ENCODE measurements at places on chromosomes 5 and 9.

DNA sequence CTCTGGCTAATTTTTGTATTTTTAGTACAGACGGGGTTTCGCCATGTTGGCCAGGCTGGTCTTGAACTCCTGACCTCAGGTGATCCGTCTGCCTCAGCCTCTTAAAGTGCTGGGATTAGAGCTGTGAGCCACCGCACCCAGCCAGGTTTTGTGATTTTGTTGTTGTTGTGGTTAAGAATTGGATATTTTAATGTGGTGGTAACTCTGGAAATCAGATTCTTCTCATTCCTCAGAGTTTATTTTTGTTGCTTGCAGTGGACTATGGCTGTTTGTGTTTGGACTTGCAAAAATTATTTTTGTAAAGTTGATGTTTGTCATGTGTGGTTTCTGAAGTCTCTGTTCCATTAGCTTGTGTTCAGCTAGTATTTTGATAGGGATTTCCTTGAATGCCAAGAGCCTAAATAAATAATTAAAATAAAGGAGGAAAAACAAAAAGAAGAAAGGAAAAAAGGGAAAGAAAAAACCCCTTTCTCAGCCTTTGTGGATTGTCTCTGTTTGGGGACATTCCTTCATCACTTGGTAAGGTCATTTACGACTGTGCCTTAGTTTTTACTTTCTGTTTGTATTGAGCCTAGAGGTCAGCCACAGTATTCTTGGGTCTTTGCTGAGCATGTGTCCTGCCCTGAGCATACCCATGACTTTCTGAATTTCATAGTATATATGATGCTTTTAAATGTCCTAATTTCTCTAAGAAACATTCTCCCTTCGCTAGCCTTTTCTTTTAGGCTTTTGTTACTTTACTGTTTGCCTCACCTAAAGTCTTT is 37.3 kb downstream of the PBX3 start:
- DNase-seq, result no peak

GRCh38 chr9:132670457-132671391 is at the start of gene GTF3C4:
TSS of gene GTF3C4 (plus strand) at chr9:132670464. CDS start at chr9:132670599, 135 bp downstream.
- DNase-seq, result peak; percentile 78

DNA sequence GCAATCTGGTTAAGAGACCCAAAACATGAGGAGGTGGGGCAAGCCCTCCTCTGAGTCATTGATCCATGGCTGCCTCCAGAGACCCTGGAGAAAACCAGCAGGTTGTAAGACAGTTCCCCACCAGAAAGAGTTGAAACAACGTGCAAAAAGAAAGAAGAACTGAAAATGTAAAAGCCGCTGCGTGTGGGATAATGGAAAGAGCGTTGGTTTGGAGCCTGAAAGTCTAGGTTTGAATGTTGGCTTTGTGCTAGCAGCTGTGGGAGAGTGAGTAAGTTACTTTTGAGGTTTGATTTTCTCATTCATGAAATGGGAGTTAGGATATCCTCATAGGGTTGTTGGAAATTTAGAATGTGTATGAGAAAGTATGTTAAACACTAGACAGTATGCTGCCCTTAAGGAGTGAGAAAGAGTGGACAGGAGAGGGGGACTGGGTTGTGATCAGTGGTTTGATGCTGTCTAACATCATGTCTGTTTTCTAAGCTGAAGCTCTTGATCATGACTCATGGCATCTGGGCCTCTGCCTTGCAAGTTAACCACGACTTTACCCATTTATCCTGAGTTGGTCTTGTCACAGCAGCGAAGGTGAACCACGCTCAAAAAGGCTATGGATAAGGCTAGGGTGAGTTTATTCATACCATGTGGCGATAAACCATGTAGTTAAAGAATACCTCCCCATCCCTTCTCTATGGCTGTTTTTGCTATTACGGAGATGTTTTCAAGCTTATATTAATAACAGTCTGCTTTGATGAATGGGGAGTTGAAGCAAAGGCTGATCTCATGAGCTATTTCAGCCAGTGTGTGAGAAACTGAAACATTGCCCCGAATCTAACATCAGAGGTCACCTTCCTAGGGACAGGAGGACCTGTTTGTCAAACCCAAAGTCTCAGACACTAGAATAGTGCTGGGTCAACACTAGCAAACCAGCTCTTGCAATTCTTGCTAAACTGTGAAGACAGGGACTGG is 41.3 kb downstream of the ZNF366 start:
- DNase-seq, result no peak

DNA sequence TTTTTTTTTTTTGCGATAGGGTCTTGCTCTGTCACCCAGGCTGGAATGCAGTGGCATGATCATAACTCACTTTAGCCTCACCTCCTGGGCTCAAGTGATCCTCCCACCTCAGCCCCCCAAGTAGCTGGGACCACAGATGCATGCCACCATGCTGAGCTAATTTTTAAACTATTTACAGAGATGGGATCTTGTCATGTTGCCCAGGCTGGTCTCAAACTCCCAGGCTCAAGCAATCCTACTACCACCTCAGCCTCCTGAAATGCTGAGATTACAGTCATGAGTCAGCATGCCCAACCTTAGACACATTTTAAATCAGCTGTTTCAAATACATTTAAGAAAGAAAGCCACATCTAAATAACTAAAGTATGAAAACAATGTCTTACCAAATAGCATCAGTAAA is 439.0 kb downstream of the EBF1 start:
- no peak for DNase-seq

DNA sequence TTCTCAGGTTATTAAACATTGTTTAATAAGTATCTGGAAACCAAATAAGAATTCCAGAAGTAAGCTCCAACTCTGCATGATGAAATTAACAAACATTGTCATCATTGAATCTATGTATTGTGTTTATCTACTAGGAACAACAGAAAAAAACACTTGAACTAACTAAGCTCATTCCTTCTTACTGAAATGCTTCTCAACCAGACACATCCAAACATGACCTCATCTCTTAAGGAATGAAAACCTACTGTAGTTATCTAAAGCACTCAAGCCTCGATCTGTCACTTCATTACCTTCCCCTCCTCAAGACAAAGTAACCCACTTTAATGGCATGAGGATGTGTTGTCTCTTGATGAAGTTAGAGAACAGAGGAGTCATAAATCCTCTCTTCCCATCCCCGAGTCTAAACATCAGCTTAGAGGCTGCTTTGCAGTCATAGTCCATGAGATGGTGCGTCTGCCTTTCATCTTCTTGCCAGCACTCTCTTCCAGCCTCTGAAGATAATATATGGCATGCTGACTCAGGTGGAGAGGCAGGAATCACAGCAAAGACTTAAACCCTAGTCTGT is 86.5 kb downstream of the CEMIP2 start:
- DNase-seq, result no peak

- no peak for DNase-seq
Observed at GRCh38 chr9:121556082-121556481, 56.4 kb upstream of the GGTA1 start.

- DNase-seq, result no peak
Observed at GRCh38 chr5:38157024-38157423, 101.3 kb upstream of the EGFLAM start.

- DNase-seq, result peak; percentile 44
Observed at GRCh38 chr9:32426278-32426939, 42.0 kb downstream of the ACO1 start.

DNA sequence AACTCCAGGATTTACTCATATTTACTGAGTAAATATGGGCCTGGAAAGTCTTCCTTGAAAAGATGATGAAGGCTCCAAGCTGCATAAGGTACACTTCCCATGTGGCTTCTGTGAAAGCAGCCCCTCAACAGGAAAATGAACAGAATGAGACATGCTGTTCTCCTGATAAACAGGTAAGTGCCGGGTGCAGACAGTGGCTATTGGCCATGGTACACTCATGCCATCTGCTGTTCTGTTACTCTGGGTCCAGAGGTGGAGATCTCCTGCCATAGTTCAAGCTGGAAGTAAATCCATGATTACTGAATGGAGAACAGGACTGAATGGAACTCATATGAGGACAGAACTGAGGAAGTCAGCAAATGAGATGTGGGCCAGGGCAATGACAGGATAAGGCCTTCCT is 103.6 kb downstream of the SLIT3 start:
- DNase-seq, result no peak

- no peak for DNase-seq
Observed at GRCh38 chr9:135766251-135766650, 64.3 kb downstream of the KCNT1 start.

Data from HuH-7 (cell line).